ENCODE measurements at places on chromosomes 12 and 14.

GRCh38 chr12:132493482-132494178 lies 3.7 kb downstream of the FBRSL1 start:
- no peak for DNase-seq

- no peak for DNase-seq
Observed at GRCh38 chr14:37859177-37859576, 263.7 kb downstream of the TTC6 start.

GRCh38 chr14:96252323-96252998 lies 3.5 kb upstream of the BDKRB1 start:
- no peak for DNase-seq

DNA sequence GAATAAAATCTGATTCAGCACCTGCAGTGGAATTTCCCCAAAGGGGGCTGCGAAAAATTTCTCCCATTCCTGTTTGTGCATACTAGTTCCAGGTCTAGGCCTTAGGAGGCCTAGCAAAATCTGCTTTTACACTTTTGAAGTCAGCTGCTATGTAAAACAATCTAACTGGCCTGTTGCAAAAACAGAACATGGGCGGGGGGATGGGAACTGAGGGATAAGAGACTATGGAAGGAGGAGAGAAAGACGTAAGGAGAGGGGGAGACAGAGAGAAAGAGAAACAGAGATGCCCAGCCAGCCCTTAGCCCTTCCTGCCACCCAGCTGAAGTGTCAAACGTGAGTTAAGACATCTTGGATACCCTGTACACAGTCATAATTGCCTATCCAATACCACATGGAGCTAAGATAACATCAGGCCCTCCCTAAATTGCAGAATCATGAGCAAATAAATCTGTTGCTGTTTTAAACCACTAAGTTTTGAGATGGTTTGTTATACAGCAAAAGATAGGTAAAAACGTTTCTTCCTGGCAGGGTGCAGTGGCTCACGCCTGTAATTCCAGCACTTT lies 45.6 kb downstream of the SPTLC2 start:
- DNase-seq = no peak

DNA sequence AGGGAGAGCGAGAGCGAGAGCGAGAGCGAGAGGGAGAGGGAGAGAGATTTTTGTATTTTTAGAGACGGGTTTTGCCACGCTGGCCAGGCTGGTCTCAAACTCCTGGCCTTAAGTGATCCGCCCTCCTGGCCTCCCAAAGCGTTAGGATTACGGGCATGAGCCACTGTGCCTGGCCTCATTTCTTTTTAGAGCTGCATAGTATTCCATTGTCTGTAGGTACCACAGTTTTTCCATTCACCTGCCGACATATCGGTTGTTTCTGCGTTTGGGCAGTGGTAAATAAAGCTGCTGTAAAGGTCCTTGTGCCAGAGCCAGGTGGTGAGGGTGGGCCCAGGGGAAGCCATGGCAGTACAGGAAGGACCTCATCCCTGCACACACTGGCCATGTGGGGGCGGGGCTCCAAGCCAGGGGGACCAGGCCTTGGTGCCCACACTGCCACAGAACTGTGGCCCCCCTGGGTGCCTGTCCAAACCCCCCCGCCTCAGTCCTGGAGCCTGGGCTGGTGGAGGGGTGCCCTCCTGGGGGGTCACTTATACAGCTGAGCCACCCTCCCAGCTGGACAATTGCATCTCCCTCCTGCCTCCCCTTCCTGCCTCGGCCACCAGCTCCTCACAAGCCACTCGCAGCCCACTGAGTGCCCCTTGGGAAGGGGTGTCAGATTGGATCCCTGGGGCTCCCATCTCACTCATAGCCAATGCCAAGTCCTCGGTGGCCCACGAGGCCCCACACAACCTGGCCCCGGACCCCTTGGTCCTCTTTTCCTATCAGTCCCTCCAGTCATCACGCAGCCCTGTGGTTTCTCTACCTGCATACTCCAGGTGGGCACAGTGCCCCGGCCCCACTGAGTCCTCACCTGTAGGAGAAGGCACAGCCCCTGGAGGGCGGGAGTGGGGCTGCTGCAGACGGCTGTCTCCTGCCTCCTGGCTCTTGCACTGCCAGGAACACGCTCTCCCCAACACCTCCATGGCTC lies 1.7 kb upstream of the PUS1 start:
- DNase-seq = no peak
